Activated CD4-positive, alpha-beta T cell treated with anti-CD3 and anti-CD28 coated beads, Interleukin-2, amount 10 ng/mL, durations not matched to agents 7 days and 5 days (primary cell): ENCODE measurements at places on chromosomes 2 and 18. TPM values are rescaled to one million over a fixed set of nuclear protein-coding genes. Genes with fewer than 3 reads are reported as not detected.

- no peak for DNase-seq
- no peak overlapping the region for H3K27ac ChIP-seq
- H3K36me3 ChIP-seq, result no peaks in the 10 kb centered on the region
- no peaks in the 10 kb centered on the region for H3K4me1 ChIP-seq
- H3K27me3 ChIP-seq, result no peaks in the 10 kb centered on the region
Measured at GRCh38 chr2:192559587-192559986, 364.9 kb upstream of the TMEFF2 start.

- peaks cover 10% of the 10 kb centered on the region for H3K36me3 ChIP-seq
- no peak overlapping the region for H3K27ac ChIP-seq
- H3K4me3 ChIP-seq, result no peak overlapping the region
- DNase-seq, result no peak
- no peaks in the 10 kb centered on the region for H3K27me3 ChIP-seq
Measured at GRCh38 chr18:46275370-46275769, 171.2 kb downstream of the HAUS1 start.

DNA sequence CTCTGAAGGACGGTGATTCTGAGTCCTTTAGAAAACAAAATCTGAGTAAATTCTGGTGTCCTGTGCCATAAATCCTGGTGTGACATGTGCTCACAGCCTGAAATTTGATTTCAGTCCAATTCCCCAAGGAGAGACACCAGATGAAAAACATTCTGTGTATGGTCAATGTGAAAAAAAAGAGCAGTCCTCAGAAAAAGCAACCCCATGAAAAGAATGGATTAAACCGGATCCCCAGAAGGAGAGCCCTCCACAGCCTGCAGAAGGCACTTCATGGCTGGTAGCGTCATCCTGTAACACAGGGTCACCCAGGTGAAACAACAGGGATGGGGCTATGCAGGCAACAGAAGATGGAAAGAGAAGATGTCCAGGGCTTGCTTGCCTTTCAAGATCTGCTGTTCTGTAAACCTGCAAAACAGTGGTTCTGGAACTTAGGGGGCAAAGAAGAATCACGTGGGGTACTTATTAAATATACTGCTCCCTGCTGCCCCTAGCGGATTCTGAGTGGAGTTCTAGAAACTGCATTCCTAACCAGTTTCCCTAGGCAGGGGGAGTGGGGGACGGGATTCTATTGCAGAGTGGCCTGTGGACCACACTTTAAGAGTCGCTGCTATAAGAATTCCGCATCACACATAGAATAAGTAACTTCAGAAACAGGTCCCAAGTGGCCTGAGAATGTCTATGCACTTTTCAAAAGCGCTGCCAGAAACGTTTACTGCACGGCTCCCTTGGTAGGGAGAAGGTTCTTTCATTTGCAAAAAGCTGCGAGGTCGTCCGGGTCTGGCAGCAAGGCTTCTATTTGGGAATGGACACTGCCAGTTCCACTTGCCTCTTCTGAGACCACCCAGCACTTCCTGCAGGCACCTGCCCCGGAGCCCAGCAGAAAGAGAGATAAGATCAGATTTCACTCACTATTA is 118.9 kb upstream of the ARL5A start:
- H3K27me3 ChIP-seq, result peaks cover 4% of the 10 kb centered on the region
- H3K4me1 ChIP-seq, result no peaks in the 10 kb centered on the region
- no peak overlapping the region for H3K4me3 ChIP-seq
- H3K36me3 ChIP-seq, result no peaks in the 10 kb centered on the region
- no peak overlapping the region for H3K27ac ChIP-seq
- peak; percentile 16 for DNase-seq

- no peak overlapping the region for H3K4me3 ChIP-seq
- no peaks in the 10 kb centered on the region for H3K4me1 ChIP-seq
- DNase-seq, result no peak
- no peaks in the 10 kb centered on the region for H3K36me3 ChIP-seq
- H3K27me3 ChIP-seq, result peaks cover 30% of the 10 kb centered on the region
Measured at GRCh38 chr2:85771486-85771885, 17.7 kb downstream of the ATOH8 start.

Gene ALPG
- not detected for total RNA-seq

Gene APLF
- 3.7 TPM for total RNA-seq

DNA sequence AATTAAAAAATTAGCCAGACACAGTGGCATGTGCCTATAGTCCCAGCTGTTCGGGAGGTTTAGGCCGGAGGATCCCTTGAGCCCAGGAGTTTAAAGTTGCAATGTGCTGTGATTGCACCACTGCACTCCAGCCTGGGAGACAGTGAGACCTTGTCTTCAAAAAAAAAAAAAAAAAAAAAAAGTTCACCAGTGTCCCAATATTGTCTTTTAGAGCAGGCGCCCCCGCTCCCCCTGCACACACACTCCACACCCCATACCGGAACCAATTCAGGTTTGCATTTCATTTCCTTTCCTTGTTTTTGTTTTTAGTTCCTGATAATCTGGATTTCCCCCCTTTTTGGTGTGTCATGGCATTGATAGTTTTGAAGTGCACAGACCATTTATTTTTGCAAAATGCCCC is 10.4 kb downstream of the TMEM87B start:
- no peak overlapping the region for H3K4me3 ChIP-seq
- no peaks in the 10 kb centered on the region for H3K27me3 ChIP-seq
- H3K27ac ChIP-seq, result no peak overlapping the region
- H3K4me1 ChIP-seq, result peaks cover 38% of the 10 kb centered on the region
- no peak for DNase-seq
- H3K36me3 ChIP-seq, result peaks cover 86% of the 10 kb centered on the region

Gene CHRNG
- total RNA-seq, result not detected

Gene NCKAP1
- total RNA-seq, result 0.92 TPM

DNA sequence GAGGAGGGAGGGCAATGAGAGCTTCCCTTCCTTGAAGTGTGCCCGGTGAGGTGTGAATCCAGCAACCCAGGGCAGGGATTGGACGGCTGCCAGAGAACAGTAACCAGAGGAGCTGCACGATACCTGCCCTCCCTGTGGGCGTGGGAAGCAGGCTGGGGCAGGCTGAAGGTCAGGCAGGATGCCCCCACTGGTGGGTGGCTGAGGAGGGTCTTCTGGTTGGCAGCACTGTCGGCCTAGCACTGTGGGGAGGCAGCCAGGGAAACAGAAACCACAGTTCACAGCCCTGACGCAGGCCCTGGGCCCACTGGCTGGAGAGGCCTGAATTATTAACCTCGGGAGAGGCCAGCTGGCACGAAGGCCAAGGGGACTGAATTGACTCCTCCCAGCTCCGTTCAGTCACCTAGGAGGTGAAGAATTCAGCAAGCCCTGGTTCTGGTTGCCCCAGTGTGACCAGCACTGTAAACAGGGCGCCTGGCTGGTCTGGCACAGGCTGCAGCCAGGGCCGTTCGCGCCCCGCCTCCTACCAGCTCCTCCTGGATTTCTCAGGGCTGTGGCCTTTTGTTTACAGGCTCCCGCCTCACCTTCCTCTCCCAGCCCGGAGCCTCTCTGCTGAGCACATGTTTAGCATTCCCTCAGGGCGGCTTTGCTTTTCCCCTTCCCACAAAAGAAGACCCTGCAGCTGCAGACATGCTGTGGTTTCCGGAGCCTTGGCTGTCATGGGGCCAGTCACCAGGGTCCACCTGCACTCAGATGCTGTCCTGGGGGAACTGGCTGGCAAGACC is 97.8 kb downstream of the B3GNT2 start:
- H3K4me1 ChIP-seq, result peaks cover 2% of the 10 kb centered on the region
- no peak overlapping the region for H3K4me3 ChIP-seq
- H3K27ac ChIP-seq, result no peak overlapping the region
- H3K27me3 ChIP-seq, result peaks cover 3% of the 10 kb centered on the region
- H3K36me3 ChIP-seq, result no peaks in the 10 kb centered on the region
- DNase-seq, result no peak

DNA sequence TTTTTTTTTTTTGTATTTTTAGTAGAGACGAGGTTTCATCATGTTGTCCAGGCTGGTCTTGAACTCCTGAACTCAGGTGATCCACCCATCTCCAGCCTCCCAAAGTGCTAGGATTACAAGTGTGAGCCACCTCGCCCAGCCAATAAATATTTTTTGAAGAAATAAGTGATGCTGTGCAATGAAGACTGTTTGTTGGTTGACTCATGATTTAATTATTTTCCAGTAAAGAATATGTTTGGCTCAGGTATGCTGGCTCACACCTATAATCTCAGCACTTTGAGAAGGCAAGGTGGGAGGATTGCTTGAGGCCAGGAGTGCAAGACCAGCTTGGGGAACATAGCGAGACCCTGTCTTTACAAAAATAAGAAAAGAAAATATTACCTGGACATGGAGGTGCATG is 41.8 kb upstream of the LPIN2 start:
- H3K4me1 ChIP-seq, result peaks cover 51% of the 10 kb centered on the region
- no peak overlapping the region for H3K27ac ChIP-seq
- no peaks in the 10 kb centered on the region for H3K27me3 ChIP-seq
- H3K4me3 ChIP-seq, result no peak overlapping the region

DNA sequence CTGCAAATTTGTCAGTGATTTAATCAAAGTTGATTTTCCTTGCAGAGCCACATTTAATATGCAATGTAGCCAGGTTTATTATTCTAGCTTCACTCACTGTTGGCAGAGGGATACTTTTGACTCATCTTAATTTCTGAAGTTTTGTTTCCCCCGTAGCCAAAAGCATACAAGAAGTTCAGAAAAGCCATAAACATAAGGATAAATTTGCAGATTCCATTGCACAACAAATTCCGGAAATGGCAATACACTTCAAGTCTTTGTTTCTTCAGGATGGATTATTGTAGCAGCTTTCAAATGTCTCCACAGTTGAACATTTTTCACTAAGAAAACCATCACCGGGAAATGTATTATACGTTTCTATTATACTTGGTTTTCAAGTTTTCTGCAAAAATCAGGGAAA is 88.0 kb upstream of the ZCCHC2 start:
- H3K27me3 ChIP-seq, result peaks cover under 1% of the 10 kb centered on the region
- H3K4me1 ChIP-seq, result no peaks in the 10 kb centered on the region
- H3K4me3 ChIP-seq, result no peak overlapping the region
- no peak for DNase-seq
- H3K27ac ChIP-seq, result no peak overlapping the region
- no peaks in the 10 kb centered on the region for H3K36me3 ChIP-seq

Gene RAD51AP2
- total RNA-seq, result not detected

- DNase-seq, result no peak
- no peak overlapping the region for H3K27ac ChIP-seq
- H3K4me3 ChIP-seq, result no peak overlapping the region
- peaks cover 13% of the 10 kb centered on the region for H3K27me3 ChIP-seq
- no peaks in the 10 kb centered on the region for H3K4me1 ChIP-seq
- H3K36me3 ChIP-seq, result no peaks in the 10 kb centered on the region
Measured at GRCh38 chr2:118372886-118373830, 284.9 kb downstream of the INSIG2 start.

GRCh38 chr2:96116879-96117533 is 635 bp upstream of the ADRA2B start:
- H3K4me3 ChIP-seq, result peak overlapping the region; percentile 52
- no peak overlapping the region for H3K27ac ChIP-seq
- H3K4me1 ChIP-seq, result peaks cover 17% of the 10 kb centered on the region
- H3K27me3 ChIP-seq, result peaks cover 40% of the 10 kb centered on the region

Gene CPLX4
- not detected for total RNA-seq
